Motor neuron (in vitro differentiated cells): ENCODE measurements at places on chromosomes 5 and 9. TPM values are rescaled to one million over a fixed set of nuclear protein-coding genes. Genes with fewer than 3 reads are reported as not detected.

DNA sequence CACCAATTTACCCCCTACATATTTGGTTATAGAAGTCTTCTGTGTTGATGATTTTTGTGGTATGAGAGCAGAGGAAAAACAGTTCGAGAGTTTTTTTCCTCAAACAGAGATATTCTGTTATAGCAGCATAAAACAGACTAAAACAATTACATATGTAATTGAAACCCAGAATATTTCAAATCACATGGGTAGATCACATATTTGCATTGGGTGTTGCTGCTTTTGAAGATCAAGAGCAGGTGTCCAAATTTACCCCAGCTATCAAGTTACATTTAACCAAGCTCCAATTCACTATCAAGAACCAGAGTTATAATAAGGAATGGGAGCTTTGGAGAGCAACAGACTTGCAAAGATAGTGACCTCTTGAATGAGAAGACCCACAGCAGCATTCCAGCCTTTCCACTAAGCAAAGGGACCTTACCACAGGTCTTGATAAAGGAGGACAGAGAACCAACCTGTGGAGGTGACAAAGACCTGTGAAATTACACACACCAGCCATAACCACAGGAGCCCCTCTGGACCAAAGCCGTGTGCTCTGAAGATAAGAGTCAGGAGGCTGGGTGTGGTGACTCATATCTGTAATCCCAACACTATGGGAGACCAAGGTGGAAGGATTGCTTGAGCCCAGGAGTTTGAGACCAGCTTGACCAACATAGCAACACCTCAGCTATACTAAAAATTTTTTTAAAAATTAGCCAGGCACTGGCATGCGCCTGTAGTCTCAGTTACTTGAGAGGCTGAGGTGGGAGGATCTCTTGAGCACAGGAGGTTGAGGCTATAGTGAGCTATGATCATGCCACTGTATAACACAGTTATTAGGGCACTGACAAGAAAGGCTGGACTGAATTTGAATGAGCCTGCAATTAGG lies 4.0 kb upstream of the CCL28 start:
- no peak for ATAC-seq

- ATAC-seq: no peak
Observed at GRCh38 chr9:117929868-117930267, 225.7 kb downstream of the TLR4 start.

DNA sequence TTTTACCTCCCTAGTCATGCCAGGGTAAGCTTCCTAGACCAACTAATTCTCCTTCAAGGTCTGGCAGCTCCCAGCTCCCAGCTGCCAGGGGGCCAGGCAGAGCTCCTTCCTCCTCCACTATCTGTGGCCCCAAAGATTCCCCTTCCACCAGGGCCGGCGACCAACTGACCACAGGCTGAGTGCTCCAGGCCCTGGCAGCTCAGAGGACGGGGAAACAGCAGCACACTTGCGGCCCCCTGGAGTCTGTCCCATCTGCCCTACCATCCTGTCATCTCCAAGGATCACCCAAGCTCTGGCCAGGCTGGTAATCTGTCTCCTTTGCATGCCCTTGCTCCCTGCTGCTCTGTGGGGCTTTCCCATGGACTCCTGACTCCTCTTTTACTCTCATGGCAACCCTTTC lies 31.2 kb upstream of the BASP1 start:
- no peak for ATAC-seq

- no peak for ATAC-seq
Observed at GRCh38 chr5:43581398-43581797, 21.6 kb upstream of the NNT start.

DNA sequence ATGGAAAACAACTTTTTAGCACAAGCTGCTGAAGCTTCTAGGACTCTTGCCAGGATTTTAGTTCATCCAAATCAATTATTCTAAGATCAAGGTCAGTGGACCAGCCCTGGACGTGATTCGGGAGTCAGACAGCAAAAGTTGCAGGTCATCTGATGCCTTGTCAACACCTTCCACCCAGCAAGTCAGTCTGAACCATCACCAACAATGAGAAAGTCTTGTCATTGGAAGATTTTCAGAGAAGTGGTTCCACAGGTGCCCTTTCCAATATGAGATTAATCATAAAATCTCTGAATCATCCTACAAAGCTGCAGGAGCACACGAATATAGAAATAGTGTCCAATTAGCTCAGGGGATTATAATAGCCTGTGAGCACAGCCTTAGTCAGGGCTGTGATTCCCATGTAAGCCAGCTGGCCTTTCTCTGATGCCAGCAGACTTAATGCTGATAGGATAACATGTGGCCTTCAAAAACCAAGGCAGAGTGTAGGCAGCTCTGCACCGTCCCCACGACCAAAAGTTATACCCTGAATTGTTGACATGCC lies 445.0 kb upstream of the TRPC7 start:
- ATAC-seq: peak; percentile 28

DNA sequence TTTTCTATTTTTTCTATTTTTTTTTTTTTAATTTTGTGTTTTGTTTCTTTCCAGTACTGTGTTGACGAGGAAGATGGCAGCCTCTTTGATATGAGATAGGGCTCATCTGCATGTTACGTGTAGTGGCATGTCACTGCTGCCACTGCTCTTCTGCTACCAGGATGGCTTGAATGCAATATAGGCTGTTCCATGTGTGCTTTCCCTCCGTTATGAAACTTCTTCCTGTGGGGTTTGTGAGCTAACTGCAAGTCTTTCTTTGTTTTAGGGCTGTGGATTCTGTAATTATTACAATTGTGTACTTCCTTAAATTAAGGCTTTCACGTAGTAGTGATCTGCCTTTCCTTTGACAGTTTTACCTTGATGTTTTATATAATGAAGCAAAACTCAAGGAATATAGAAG lies 184.6 kb downstream of the KDM4C start:
- ATAC-seq: no peak

- no peak for ATAC-seq
Observed at GRCh38 chr5:100706776-100707175, 171.6 kb downstream of the FAM174A start.

The SELENOP gene
- total RNA-seq: 17.2 and 43.6 TPM in 2 replicates

- no peak for ATAC-seq
Observed at GRCh38 chr9:121972501-121972981, 120.6 kb downstream of the TTLL11 start.

DNA sequence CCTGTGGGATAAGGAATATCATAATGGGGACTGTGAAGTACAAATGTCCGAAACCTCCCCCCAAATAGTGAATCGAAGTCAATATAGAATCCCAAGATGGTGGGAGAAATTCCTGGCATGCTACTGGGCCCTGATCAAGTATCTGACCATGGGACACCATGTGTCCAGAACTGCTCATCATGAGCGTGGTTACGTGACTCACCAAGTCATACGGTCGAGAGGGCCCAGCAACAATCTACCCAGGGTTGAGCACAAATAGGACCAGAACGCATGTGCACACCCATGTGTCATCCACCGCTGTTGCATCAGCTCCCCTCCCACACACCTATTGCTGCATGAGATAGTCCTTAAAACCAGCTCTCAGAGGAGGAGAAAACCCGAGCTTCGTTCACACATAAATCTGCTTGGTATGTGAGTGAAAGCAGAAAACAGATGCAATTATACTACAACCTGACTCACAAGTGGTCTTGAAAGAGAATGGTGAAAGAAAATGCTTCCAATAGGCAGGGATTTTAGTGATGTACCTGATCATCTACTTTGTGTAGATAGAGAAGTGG lies 353.2 kb downstream of the CWC27 start:
- ATAC-seq: peak; percentile 41

- peak; percentile 98 for ATAC-seq
Observed at GRCh38 chr5:129051283-129051682, 43.3 kb upstream of the ISOC1 start.

- ATAC-seq: no peak
Observed at GRCh38 chr9:71608825-71609447, 159.4 kb downstream of the CEMIP2 start.

DNA sequence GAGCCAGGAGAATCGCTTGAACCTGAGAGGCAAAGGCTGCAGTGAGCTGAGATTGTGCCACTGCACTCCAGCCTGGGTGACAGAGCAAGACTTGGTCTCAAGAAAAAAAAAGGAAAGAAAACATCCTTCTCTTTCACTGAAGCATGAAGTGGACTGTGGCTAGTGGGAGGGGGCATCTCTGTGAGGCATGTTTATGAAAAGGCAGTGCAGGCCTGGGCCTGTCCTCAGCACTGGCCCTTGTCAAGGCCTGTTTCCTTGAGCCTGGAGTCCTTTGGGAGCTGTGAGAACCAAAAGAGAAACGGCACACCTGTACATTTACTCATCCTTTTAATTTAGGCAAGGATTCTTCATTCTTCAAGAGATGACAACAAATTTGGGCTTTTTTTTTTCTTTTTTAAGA lies 18.3 kb upstream of the FUBP3 start:
- ATAC-seq: no peak

- ATAC-seq: peak; percentile 85
Observed at GRCh38 chr5:65102976-65103711, 334.4 kb downstream of the CWC27 start.

The C9orf153 gene
- total RNA-seq: 0.42 and 0.46 TPM in 2 replicates

DNA sequence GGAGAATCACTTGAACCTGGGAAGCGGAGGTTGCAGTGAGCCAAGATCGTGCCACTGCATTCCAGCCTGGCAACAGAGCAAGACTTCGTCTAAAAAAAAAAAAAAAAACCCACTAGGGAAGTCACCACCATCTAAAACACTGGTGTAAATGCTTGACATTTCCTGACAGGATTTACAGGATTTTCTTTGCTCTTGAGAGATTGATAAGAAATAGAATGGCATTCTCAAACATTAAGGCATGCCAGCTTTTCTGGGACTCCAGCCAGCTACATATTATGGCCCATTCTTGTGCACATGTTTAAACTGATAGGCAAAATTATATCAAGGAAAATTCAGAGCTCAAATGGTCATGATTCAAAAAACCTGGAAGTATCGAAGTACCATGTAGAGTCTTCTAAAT lies 28.7 kb downstream of the GTF3C4 start:
- ATAC-seq: no peak

DNA sequence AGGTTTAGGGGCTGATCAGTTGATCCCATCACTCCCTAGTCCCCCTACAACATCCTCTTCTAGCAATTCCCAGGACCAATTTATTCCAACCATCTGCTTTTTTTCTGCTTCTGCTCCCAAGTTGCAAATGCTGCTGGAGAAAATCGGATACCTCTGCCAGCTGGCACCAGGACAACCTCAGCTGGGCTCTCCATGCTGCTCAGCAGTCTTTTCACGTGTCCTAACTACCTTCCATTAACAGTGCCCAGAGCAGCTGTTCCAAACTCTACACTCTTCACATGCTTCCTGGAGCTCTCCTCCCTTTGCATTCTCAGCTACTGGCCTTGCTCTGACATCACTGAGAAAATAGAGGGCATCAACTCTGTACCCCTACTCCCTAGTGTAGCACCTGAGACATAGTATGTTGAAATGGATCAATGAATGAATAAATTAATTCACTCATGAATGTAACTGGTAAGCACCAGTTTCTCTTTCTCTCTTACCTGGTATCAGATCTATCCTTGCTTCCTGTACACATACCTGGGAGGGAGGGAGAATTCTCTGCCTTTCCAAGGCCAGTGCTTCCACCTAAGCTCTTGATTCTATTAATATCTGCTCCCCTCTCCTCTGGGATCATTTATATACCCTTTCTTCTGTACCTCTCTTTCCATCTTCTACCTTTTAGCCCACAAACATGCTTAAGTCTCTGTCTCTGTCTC lies 191.0 kb downstream of the RAB3C start:
- no peak for ATAC-seq

GRCh38 chr9:136328622-136329041 lies 1.3 kb downstream of the GPSM1 start:
- ATAC-seq: peak; percentile 60

DNA sequence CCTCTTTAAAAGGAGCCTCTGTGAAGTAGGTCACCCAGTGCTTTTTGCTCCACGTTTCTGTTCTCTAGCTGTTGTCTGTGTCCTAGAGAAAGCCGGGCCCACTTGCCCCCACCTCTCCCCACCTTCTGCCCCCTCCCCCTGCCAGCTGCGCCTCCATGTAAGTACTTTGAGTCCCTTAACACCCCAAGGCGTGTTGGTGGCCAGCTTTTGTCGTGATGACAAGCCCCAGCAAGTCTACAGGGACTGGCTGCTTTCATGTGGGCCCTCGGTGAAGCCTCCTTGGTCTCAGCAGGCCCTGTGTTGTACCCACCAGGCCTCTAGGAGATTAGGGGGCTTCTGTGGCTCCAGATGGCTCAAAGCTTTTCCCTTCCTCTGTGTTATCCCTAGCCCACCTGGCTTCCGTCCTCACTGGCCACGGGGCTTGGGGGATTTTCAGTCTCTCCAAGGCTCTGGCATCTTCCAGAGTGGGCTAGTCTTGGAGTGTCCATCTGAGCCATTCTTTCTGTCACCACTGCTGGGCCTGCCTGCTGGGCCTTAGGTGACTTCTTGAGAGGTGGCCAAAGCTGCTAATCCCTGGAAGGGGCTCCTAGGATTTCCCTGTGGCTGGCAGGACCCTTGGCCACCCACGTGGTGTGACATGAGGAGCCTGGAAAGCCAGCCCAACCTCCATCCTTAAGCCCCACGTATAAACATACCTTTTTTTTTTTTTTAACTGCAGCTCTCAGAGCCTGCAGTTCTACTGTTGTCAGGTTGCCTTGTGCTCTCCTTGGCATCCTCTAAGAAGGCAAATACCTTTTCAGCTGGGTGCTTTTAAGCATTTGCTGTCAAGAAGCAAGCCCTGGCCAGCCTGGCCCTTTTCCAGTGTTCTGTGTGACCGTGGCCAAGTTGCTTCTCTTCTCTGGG lies 1.1 kb upstream of the NDST1 start:
- no peak for ATAC-seq

The TAS2R1 gene
- total RNA-seq: not detected in 2 replicates

The CATSPER3 gene
- 0.27 and 0.46 TPM in 2 replicates for total RNA-seq

DNA sequence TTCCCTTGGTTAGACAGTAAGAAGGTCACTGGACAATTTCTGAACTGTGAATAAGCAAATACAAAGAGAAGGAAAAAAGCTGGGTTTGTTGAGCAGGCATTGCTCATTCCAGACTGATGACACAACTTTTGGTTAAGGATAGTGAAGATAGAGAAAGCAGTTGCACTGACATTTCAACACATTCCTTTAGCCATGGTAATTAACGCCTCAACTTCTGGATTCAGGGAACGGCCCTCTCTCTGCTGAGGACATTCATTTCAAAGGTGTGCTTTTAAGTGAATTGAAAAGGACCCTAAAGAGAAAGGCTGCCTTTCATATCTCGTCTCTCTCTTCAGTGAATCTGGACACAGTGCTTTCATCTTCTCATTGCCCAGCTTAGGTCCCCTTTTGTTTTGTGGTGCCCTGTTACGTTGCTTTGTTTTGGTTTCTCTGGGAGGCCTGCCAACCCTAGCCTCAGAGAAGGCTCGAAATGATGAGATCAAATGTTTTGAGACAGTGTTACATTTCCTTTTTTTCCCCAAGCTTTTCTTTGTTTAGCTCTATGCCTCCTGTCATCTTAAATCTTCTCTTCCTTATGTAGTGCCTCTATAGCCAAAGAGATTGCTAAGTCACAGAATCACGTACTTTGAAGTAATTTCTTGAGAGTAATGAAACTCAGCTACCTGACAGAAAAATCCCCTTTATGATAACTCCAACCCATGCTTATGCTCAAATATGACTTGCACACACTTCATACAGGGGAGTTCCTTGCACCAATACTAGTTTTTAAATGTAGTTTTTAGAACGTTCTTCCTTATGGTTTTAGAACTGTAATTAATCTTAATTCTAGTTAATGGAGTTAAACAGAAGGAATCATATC lies 94.4 kb upstream of the IFNE start:
- peak; percentile 94 for ATAC-seq

GRCh38 chr9:5715548-5716127 lies 86.7 kb downstream of the RIC1 start:
- no peak for ATAC-seq
